ENCODE measurements at places on chromosomes 3 and 15.
A peak's percentile ranks its signal among the peaks of the same experiment; 100 is the strongest.

DNA sequence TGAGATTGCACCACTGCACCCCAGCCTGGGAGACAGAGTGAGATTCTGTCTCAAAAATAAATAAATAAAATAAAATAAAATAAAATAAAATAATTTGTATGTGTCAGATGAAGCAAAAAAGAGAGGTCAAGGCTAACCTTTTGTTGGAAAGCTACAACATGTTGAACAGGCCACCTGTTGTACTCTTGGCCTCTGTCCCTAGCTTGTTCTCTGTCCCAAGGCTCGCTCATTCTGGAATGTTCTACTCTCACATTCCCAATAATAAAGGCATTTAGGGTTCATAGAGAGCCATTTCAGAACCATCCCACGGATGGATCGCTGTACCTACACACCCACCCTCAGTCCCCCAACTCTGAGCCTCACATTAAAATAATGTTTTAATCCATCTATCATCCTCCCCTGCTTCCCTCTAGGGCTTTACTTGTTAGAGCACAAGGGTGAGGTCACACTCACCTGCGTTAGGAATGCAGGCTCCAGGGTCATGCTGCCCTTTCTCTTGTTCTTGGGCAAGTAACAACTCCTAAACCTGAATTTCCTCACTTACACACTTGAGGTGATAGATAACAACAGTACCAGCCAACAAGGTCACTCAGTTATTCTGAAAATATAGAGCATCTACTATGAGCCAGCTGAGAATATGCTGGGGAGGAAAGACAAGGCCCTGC, 24.9 kb upstream of the KCTD6 start:
- no peak for DNase-seq

DNA sequence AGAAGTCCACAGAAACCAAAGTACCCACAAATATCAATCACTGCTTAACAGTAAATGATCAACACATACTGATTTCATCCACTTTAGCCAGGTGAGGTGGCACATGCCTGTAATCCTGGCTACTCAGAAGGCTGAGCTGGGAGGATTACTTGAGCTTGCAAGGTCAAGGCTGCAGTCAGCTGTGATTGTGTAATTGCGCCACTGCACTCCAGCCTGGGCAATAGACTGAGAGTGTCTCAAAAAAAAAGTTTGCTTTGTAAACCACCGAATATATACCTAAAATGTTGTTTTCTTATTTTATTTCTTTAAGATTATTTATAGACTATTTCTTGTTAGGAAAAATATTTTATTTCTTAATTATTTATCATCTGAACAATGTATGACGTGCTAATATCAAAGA, 8.7 kb upstream of the ATP13A4 start:
- no peak for DNase-seq

- DNase-seq = no peak
These were observed 3.6 kb downstream of the WHAMM start for GRCh38 chr15:82812994-82813393.

GRCh38 chr3:43490640-43491185, 131.1 kb downstream of the ANO10 start:
- DNase-seq = no peak

DNA sequence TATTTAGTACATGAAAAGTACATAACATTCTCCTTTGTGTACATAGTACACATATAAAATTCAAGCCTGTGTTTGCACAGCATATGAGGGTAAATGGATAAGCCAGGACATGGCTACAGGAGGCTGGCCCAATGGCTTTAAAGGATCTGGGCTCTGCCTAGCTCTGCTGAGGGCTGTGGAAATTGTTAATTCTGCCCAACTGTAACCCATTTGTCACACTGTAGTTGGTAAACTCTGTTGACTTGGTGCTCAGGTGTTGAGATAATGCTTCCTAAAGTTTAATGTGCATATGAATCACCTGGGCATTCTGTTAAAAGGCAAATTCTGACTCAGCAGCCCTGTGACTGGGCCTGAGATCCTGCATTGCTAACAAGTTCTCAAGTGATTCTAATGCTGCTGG, 196.5 kb upstream of the ZPLD1 start:
- DNase-seq = no peak

DNA sequence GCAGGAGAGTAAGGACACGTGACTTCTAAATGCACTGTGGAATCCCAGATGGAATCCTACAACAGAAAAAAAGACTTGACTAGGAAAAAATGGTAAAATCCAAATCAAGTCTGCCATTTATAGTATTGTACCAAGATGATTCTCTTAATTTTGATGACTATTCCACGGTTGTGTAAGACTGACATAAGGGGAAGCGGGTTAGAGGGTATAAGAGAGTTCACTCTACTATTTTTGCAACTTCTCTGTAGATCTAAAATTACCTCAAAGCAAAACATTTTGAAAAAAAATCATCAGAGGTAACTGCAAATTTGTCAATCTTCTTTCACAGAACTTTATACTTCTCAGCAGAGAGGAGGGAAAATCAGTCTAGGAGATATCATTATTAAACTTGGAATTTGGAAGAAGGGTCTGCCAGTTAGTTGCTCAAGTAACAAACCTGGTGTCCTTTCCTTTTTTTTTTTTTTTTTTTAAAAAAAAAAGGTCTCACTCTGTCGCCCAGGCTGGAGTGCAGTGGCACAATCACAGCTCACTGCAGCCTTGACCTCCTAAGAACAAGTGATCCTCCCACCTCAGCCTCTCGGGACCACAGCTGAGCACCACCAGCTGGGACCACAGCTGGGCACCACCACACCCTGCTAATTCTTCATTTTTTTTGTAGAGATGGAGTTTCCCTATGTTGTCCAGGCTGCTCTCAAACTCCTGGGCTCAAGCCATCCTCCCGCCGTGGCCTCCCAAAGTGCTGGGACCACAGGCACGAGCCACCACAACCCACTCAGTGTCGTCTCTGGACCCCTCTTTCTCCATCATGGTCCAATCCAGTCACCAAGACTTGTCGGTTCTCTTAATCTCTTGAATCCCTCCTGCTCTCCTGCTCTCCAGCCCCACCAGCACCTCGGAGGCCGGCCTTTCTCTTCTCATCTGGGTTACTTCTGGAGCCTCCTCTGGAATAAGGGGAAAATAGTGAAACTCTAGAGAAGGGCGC, 14.9 kb upstream of the HES1 start:
- DNase-seq = no peak

DNA sequence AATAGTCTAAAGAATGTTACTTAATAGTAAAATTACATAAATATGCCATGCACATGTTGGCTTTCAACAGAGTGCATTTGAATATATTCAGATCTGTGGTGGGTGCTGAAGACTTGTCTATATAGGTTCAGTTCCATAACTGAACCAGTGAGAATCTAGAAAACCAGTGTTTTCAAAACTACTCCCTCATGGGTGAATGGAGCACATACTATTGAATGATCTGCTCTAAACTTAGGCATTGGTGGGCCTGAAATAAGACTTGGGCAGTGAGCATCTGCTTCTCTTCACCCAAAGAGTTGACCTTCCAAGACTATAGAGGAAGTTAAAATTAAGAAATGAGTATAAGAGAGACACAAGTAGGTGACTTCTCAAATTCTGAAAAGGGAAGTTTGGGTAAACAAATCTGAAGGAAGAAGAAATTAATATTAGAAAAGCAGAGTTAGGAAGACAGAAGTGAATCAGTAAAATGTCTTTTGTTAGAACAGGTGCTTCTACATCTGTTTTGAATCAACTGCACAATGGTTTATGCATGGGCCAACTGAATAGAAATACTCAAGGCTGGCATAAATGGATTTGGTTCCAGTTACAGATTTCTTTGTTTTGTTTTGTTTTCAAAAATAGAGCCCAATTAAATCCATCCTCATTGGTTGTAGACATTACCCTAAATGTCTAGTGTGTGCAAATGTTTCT, 19.3 kb downstream of the ALCAM start:
- no peak for DNase-seq

- DNase-seq = peak; percentile 90
These were observed at the start of gene THBS1 for GRCh38 chr15:39580485-39581241. Gene THBS1, plus strand, starts transcription at chr15:39581079. Its CDS starts 779 bp downstream, at chr15:39581858.

DNA sequence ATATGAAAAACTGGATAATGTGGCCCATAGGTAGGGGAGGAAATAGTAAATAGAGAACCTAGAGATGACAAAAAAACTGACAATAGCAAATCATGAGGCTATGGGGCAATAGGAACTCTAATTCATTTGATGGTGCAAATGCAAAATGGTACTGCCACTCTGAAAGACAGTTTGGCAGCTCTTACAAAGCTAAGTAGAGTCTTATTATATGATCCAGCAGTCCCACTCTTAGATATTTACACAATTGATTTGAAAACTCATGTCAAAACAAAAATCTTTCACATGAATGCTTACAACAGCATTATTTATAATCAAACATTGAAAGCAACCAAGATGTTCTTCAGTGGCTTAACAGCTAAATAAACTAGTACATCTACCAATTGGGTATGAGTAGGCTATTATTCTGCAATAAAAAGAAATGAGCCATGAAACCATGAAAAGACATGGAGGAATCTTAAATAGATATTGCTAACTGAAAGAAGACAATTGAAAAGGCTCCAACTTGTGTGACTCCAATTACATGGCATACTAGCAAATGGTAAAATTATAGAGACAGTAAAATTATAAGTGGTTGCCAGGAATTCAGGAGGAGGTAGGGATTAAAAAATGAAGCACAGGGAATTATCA, 321.8 kb upstream of the STAC start:
- DNase-seq = no peak

DNA sequence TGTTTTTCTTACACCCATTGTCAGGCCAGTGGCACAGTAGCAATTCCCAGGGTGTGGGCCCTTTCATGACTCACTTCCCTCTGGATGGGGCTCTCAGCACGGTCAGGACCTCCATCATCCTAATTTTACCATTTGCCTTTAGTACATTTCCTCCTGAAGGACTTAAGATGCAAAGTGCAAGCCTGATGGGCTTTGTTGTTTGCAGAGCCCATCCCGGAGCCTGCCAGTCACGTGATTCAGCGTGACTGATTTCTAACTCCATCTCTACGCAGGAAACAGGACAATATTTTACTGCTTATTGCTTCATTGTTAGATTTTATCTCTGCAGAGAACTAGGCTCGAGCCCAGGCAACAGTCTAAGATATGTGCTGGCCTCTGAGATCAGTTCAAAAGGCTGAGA, 223.7 kb downstream of the PDZRN3 start:
- DNase-seq = no peak

DNA sequence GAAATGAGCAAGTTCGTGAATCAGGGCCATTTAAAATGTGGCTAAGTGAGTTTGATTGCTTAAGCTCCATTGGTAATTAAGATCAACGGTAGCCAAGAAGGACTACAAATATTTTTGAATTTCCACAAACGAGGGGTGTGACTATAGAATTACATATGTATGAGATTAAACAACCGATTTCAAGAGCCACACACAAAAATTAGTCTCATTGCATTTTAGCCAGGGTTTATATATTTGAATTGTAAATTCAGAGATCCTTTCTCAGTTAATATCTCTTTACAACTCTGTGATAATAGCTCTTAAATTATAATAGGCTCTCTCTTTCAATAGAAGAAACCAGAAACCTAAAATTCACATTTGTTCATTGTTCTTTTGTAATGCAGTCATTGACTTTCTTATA, 325.6 kb upstream of the ICE2 start:
- DNase-seq = no peak

GRCh38 chr3:159077860-159078259, 276.0 kb downstream of the MFSD1 start:
- DNase-seq = peak; percentile 57

- DNase-seq = no peak
These were observed 18.2 kb upstream of the UBP1 start for GRCh38 chr3:33458446-33458845.

DNA sequence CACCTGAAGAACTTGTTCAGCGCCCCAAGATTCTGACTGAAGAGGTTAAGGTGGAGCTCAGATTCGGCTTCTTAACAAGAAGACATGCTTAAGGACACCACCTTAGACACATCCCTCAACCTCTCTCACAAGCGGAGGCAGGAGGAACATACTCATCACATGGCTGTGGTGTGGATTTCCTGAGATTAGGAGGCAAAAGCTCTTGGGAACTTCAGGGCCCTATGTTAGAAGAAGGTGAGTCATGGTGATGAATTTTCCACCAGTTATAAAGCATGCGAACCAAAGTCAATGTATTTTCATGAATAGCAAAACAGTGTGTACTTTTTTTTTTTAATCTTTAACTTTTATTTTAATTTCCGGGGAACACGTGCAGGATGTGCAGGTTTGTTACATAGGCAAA, 212.2 kb upstream of the SUCLG2 start:
- no peak for DNase-seq

- no peak for DNase-seq
These were observed 47.7 kb downstream of the RNF111 start for GRCh38 chr15:59035201-59035600.

DNA sequence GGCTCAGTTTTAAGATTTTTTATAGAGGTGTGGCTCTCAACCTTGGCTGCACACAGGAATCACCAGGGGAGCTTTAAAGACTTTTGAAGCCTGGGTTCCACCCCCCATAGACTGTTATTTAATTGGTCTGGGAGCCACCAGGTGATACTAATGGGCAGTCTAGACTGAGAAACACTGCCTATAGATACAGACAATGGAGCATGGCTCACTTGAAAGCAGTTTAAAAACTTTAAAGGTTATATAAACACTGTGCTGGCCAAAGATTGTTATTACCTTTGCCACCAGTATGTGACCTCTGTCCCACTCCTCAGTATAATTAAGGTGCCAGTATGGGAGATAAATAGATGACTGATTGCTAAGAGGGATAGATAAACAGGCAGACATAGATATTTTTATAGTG, 3.8 kb downstream of the GOLIM4 start:
- DNase-seq = no peak

DNA sequence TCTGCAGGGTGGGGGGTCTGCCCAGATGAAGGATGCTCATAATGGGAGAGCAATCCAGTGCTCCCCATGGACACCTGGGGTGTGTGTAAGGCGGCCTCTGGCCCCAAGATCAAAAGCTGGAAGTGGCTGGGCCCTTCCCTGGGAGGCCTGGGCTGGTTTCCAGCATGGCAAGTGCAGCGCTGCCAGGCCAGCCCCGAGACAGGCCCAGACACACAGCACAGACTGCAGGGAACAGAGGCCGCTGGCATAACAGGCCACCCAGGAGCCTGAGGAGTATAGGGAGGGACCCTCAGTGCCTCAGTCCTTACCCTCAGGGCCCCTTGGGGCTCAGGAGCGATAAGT, 10.0 kb downstream of the ITPKA start:
- no peak for DNase-seq

GRCh38 chr3:152043620-152044019, 170.2 kb downstream of the SUCNR1 start:
- DNase-seq = no peak

- DNase-seq = no peak
These were observed at the start of gene XIRP1 for GRCh38 chr3:39192490-39193092. Gene XIRP1, minus strand, starts transcription at chr3:39192595. Its CDS starts 3,150 bp downstream, at chr3:39189445.

- peak; percentile 1 for DNase-seq
These were observed 191.0 kb downstream of the EPHB1 start for GRCh38 chr3:134985864-134986715.

DNA sequence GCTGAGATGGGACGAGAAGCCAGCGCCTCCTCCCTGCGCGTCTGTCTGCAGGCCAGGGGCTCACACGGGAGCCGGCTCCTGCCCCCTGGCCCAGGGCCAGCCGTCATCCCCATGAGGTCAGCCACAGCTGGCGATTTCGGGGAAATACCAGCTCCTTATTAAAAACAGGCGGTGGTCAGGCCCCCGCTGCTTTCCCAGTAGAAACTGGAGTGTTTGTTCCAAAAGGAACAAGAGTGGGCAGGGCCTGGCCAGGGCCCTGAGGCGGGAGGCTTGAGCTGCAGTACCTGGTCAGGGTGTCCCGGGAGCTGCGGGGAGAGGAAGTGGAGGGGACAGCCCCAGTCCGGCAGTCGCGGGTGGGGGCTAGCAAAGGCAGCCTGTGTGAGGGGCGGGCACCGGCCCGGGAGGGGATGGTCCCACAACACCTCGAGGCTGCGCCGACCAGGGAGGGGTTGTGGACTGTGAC, 17.8 kb downstream of the MYL3 start:
- DNase-seq = peak; percentile 66
